ENCODE measurements at places on chromosomes 16 and 17. TPM values are rescaled to one million over a fixed set of nuclear protein-coding genes. Genes with fewer than 3 reads are reported as not detected.

DNA sequence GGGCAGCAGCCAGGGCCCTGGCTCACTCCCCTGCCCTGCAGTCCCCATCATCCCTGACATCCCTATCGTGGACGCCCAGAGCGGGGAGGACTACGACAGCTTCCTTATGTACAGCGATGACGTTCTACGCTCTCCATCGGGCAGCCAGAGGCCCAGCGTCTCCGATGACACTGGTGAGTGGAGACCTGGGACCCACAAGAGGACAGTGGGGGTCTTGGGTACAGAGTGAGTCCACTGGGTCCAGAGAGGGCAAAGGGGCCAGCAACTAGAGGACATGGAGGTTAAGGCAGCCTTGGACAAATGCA is 12.6 kb downstream of the GALK1 start:
- H3K4me3 ChIP-seq, result no peak overlapping the region
- H3K4me1 ChIP-seq, result no peaks in the 10 kb centered on the region
- H3K27me3 ChIP-seq, result no peaks in the 10 kb centered on the region

GRCh38 chr16:14105760-14106375 is 34.7 kb downstream of the MRTFB start:
- DNase-seq, result no peak
- no peaks in the 10 kb centered on the region for H3K36me3 ChIP-seq
- no peak overlapping the region for H3K27ac ChIP-seq

DNA sequence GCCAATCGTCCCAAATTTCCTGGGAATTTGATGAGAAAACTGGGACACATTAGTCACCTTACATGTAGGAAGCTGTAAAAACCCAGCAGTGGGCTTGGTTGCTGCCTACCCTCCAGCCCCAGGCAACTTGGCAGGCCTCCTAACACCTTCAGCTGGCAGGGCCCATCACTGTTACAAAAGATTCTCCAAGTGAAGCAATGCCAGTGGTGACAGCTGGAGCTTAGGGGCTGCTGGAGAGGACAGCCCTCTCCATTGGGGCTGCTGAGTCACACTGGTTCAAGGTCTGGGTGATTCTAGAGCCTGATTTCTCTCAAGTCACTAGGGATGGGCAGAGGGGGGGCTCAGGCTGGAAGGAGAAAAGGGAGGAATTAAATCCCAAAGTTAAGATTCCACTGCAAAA is 180.6 kb downstream of the COPRS start:
- DNase-seq, result no peak
- no peak overlapping the region for H3K4me3 ChIP-seq
- H3K36me3 ChIP-seq, result no peaks in the 10 kb centered on the region
- no peak overlapping the region for H3K27ac ChIP-seq
- H3K4me1 ChIP-seq, result no peaks in the 10 kb centered on the region

DNA sequence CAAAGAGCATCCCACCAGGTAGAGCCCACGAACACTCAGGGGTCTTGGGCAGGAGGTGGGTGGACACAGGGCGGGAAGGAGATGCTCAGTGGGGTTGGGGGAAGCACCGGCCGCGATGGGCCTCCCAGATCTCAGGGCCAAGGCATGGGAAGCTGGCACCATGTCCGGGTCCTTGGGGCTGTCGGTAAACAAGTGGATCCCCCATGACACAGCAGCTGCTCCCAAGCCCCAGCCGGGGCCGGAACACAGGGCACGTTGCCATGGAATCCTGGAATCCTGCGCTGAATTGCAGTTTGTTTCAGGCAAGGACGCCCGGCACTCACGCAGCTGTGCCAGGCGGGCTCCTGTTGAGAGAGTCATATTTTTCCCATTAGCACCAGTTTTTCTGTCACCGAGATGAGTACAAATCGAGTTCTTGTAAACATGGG is 23.0 kb upstream of the CHMP6 start:
- no peak overlapping the region for H3K4me3 ChIP-seq
- peaks cover 16% of the 10 kb centered on the region for H3K4me1 ChIP-seq
- peak; percentile 34 for DNase-seq

GRCh38 chr16:70470927-70471341 is 16.5 kb downstream of the FCSK start:
- DNase-seq, result peak; percentile 26
- H3K27ac ChIP-seq, result no peak overlapping the region
- no peaks in the 10 kb centered on the region for H3K4me1 ChIP-seq
- no peak overlapping the region for H3K4me3 ChIP-seq
- no peaks in the 10 kb centered on the region for H3K36me3 ChIP-seq

DNA sequence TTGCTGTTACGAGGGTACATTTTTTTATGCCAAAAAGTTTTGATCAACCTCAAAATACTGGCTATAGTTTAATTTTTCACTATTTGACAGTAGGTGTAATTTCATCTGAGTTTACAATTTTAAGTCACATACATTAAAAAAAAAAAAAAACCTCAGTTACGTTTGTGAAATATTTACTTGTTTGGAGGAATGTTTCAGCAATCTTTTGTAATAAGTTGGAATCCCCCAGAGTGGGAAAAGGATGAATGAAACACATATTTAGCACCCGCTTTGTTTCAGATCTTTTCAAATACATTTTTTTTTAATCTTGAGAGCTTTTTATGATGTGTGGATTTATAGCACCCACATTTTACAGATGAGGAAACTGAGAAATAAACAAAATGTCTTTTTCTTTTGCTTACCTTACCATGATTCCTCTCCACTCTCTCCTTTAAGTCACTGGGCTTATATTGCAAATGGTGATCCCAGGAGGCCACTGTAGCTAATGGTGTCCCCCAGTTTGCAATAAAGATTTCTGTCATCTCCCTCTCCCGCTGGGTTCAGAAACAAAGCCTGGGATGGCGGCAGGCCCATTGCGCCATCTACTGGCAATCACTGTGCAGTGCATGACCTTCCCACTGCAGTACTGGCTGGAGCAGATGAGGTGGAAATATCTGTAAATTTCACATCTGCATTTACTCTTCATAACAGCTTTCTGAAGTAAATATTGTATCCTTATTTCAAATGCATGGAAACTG is 27.7 kb downstream of the TBC1D3B start:
- peaks cover 7% of the 10 kb centered on the region for H3K27me3 ChIP-seq
- no peaks in the 10 kb centered on the region for H3K4me1 ChIP-seq
- H3K4me3 ChIP-seq, result no peak overlapping the region
- no peaks in the 10 kb centered on the region for H3K36me3 ChIP-seq
- H3K27ac ChIP-seq, result no peak overlapping the region

DNA sequence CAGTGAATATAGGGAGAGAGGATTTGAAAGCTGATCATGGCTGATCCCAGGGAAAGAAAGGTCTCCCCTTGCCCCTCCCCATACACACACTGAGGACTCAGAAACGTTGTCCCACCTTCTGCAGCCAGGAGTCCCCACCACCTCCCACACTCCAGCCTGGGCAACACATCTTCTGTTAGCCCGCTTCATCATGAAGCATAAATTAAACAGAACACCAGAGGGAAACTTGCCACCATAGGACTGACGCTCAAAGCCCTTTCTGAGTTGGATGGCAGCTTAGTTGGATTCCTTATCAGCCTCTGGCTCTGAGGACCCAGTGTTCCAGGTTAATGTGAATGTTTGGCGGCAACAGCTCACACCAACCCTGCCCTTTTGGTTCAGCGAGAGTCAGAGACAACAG is 33.9 kb downstream of the ARHGAP27 start:
- no peak overlapping the region for H3K27ac ChIP-seq
- DNase-seq, result no peak
- no peak overlapping the region for H3K4me3 ChIP-seq
- no peaks in the 10 kb centered on the region for H3K36me3 ChIP-seq
- no peaks in the 10 kb centered on the region for H3K27me3 ChIP-seq

GRCh38 chr17:72189768-72190593 is 69.2 kb downstream of the SOX9 start:
- H3K36me3 ChIP-seq, result no peaks in the 10 kb centered on the region
- H3K4me3 ChIP-seq, result no peak overlapping the region
- H3K27ac ChIP-seq, result no peak overlapping the region
- H3K4me1 ChIP-seq, result no peaks in the 10 kb centered on the region
- no peaks in the 10 kb centered on the region for H3K27me3 ChIP-seq

DNA sequence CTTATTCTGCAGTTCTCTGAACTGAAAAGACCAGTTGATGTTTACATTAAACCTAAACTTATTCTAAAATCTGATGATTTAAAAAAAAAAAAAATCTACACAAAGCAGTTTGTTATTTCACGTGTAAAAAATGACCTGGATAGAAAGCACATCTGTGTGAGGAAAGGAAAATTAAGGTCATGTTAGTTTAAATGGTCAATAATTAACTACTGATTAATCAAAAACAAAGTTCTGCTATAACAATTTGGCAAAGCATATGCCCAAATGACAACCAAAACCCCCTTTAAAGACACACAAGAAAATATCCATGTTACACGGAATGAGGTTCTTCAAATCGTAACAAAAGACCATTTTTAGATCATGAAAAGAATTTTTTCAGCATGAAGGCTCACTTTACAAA is 30.4 kb downstream of the CACNG1 start:
- H3K36me3 ChIP-seq, result no peaks in the 10 kb centered on the region
- no peak for DNase-seq
- H3K27me3 ChIP-seq, result no peaks in the 10 kb centered on the region
- H3K4me3 ChIP-seq, result no peak overlapping the region
- H3K4me1 ChIP-seq, result peaks cover 5% of the 10 kb centered on the region

DNA sequence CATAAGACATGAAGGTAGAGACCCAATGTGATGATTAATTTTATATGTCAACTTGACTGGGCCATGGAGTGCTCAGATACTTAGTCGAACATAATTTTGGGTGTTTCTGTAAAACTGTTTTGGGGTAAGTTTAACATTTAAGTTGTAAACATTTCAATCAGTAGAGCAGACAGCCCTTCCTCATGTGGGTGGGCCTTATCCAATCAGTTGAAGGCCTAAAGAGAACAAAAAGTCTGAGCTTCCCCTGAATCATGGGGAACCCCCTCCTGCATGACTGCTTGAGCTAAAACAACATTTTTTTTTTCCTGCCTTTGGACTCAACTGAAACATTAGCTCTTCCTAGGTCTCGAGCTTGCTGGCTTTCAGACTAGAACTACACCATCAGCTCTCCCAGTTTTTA is 327.3 kb upstream of the SOX9 start:
- no peak overlapping the region for H3K4me3 ChIP-seq
- H3K4me1 ChIP-seq, result no peaks in the 10 kb centered on the region
- H3K36me3 ChIP-seq, result no peaks in the 10 kb centered on the region
- H3K27me3 ChIP-seq, result no peaks in the 10 kb centered on the region

DNA sequence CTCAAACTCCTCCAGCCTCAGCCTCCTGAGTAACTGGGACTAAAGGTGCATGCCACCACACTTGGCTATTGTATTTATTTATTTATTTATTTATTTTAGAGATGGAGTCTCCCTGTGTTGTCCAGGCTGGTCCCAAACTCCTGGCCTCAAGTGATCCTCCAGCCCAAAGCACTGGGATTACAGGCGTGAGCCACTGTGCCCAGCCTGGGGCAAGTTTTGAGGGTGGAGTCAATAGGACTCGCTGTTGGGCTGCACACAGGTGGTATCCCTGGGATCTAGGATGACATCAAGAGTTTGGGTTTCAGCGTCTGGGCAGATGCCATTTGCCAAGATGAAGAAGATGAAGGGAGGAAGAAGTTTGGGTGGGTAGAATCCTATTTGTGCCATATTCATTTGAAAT is 213.9 kb downstream of the GSG1L start:
- no peak overlapping the region for H3K4me3 ChIP-seq
- H3K4me1 ChIP-seq, result no peaks in the 10 kb centered on the region
- H3K27me3 ChIP-seq, result peaks cover 9% of the 10 kb centered on the region
- no peak overlapping the region for H3K27ac ChIP-seq

SNAI3 gene
- total RNA-seq, result 0.75 TPM

GH1 gene
- not detected for total RNA-seq

ARL5C gene
- total RNA-seq, result not detected

BICDL2 gene
- 124 TPM for total RNA-seq
